ENCODE measurements at places on chromosomes 13 and 19.

- peak; percentile 87 for DNase-seq
These were observed 18.4 kb upstream of the KCTD15 start for GRCh38 chr19:33778089-33778791.

GRCh38 chr13:38687246-38688229 is 661 bp downstream of the FREM2 start:
- DNase-seq, result no peak

DNA sequence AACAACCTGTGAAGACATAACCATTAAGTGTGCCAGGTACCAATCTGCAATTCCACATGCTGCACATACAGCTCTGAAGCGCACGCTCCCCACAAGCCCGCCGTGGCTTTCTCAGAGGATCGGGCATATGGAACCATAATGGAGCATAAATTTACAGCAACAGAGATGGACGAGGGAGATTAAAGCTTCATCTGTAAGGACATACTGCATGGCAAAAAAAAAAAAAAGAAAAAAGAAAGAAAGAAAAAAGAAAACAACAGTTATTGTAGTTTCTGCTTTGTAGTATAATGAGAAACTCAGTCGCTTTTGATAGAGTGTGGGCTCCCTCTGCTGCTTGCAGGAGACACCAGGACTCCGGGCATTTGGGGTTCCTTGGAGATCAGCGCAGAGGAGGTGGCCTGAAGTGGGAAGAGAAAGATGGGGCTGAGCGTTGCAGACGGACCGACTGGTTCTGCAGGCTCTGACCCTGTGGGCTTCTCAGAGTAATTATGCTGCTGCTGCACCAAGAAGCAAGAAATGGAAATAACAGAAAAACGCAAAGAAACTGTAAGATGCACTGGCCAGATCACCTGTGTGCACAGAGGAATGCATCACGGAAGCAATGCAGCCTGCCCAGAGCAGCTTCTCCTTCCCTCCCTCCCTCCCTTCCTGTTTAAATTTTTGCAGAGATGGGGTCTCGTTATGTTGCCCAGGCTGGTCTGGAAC is 10.8 kb upstream of the PDCD5 start:
- peak; percentile 57 for DNase-seq

DNA sequence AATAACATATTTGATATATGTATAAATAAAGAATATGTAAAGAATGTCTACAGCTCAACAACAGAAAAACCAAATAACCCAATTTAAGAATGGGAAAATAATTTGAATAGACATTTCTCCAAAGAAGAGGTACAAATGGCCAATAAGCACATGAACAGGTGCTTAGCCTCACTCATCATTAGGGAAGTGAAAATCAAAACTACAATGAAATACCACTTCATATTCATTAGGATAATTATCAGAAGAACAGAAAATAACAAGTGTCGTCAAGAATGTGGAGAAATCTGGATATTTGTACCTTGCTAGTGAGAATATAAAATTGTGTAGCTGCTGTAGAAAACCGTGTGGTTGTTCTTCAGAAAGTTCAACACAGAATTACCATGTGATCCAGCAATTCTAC is 8.4 kb upstream of the SUPT20H start:
- no peak for DNase-seq

DNA sequence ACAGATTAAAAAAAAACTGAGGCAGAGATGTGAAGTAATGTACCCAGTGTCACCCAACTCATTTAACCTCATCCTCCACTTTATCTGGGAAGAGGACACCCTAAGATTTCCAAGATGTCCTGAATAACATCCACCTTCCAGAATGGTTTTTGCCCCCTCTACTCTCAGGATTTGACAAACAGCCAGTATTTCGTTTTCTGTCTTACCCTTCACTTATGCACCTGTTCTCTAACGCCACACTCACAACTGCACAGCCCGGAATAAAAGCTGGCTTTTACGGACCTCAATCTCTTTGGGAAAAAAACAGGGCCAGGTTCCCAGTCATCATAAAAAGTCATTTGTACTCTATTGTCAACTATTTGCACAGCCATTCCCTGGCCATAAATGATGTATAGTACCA is 21.2 kb upstream of the CEACAM6 start:
- DNase-seq, result no peak

- DNase-seq, result no peak
These were observed 231.0 kb downstream of the MYO16 start for GRCh38 chr13:108860418-108860817.

DNA sequence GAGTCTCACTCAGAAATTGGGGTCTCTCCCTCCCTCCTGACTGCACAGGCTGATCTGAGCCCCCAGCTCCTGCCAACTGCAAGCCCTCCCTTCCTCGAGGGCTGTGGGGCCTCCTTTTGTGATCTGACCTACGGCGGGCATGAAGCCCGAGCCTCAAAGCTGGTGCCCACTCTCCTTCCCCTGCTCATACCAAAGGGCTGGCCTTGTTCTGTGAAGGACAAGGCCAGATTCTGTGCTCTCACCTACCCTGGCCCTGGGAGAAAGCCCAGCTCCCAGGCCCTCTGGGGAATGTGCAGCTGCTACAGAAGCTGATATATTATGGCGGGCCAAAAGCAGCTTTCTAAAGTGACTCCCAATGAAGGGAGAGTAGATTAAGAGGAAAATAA is 9.0 kb upstream of the ECH1 start:
- no peak for DNase-seq

DNA sequence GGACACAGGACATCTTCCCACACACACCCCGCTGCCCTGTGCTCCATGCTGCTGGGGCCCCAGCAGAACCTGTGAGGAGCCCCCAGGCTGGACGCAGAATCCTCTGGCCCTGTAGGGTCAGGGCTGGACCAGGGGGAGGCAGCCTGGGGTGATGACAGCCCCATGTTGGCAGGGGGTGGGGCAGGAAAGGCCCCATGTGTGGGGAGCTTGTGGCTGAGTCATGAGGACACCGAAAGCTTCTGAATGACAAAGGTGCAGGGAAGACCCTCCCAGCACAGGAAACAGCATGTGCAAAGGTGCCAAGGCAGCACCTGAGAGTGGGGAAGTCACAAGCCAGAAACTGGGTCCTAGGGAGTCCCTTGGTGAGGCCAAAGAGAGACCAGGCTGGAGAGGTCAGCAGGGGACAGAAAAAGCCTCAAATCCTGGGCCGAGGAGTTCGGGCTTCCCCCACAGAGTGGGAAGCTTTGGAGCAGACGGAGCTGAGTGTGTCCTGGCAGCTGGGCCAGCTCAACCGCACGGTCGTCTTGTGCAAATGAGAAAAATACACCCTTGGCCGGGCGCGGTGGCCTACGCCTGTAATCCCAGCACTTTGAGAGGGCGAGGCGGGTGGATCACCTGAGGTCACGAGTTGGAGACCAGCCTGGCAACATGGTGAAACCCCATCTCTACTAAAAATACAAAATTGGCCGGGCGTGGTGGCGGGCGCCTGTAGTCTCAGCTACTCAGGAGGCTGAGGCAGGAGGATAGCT is 17.5 kb downstream of the ATP8B3 start:
- DNase-seq, result no peak

GRCh38 chr19:16188521-16188920 is 3.3 kb downstream of the FAM32A start:
- DNase-seq, result no peak

DNA sequence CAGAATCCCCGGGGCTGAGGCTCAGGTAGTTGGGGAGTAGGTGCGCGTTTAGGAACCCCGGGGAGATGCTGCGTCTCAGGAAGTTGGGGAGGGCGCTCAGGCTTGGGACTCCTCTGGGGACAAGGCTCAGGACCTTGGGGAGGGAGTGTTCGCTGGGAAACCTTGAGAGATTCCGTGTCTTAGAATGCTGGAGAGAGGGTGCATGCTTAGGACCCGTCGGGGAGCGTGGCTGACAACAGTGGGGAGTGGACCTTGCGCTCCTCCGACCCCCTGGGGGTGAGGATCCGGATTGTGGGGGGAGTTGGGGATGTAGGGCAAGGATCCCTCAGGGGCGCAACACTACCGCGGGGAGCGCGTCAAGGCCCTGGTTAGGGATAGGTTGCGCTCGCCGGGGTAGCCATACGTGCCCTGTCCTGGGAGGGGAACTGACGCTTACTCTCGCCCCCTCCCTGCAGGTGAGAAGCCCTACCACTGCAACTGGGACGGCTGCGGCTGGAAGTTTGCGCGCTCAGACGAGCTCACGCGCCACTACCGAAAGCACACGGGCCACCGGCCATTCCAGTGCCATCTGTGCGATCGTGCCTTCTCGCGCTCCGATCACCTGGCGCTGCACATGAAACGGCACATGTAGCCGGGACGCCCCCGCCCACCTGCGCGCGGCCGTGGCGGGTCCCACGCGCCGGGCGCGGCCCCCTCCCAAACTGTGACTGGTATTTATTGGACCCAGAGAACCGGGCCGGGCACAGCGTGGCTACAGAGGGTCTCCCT is 2.0 kb downstream of the KLF2 start:
- peak; percentile 72 for DNase-seq
